ENCODE measurements at places on chromosomes 12 and 14. TPM values are rescaled to one million over a fixed set of nuclear protein-coding genes. Genes with fewer than 3 reads are reported as not detected.

GRCh38 chr12:51200806-51201205, 17.1 kb downstream of the POU6F1 start:
- no peaks in the 10 kb centered on the region for H3K27me3 ChIP-seq
- H3K4me3 ChIP-seq, result no peak overlapping the region
- no peaks in the 10 kb centered on the region for H3K4me1 ChIP-seq
- no peak overlapping the region for H3K27ac ChIP-seq
- DNase-seq, result peak; percentile 14
- peaks cover 3% of the 10 kb centered on the region for H3K36me3 ChIP-seq

GRCh38 chr14:77148510-77149231, 7.1 kb upstream of the ZDHHC22 start:
- H3K27ac ChIP-seq, result no peak overlapping the region
- H3K27me3 ChIP-seq, result peaks cover 42% of the 10 kb centered on the region
- no peaks in the 10 kb centered on the region for H3K4me1 ChIP-seq
- no peak for DNase-seq
- no peaks in the 10 kb centered on the region for H3K36me3 ChIP-seq

DNA sequence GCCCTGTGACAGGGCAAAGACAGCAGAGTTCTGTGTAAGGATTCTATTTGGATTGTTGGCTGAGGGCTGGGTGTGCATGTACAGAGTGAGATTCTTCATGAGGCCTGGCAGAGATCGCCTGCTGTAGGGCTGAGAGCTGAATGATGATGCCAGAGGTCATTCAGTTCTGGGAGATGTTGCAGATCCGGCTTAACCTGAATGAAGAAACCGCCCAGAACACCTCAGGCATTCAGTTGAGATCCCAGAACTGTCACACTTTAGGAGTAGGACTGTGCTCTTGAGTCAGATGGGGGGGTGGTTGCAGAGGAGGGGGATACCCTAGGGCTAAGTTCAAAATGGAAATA, 5.8 kb upstream of the EVL start:
- H3K27me3 ChIP-seq, result no peaks in the 10 kb centered on the region
- H3K27ac ChIP-seq, result no peak overlapping the region
- no peak overlapping the region for H3K4me3 ChIP-seq

- peaks cover 22% of the 10 kb centered on the region for H3K36me3 ChIP-seq
- peak overlapping the region; percentile 18 for H3K27ac ChIP-seq
- peaks cover 31% of the 10 kb centered on the region for H3K4me1 ChIP-seq
- no peaks in the 10 kb centered on the region for H3K27me3 ChIP-seq
Measured at GRCh38 chr14:75725481-75725880, 64.4 kb downstream of the TTLL5 start.

Gene SIX6
- total RNA-seq, result not detected

GRCh38 chr14:94655169-94655710, 43.0 kb downstream of the SERPINA3 start:
- H3K27me3 ChIP-seq, result no peaks in the 10 kb centered on the region
- H3K36me3 ChIP-seq, result no peaks in the 10 kb centered on the region
- DNase-seq, result no peak
- H3K4me3 ChIP-seq, result no peak overlapping the region
- H3K4me1 ChIP-seq, result peaks cover 2% of the 10 kb centered on the region

GRCh38 chr12:26029736-26030022, 71.2 kb downstream of the RASSF8 start:
- no peak overlapping the region for H3K27ac ChIP-seq
- no peak for DNase-seq
- H3K4me3 ChIP-seq, result no peak overlapping the region
- H3K27me3 ChIP-seq, result no peaks in the 10 kb centered on the region

DNA sequence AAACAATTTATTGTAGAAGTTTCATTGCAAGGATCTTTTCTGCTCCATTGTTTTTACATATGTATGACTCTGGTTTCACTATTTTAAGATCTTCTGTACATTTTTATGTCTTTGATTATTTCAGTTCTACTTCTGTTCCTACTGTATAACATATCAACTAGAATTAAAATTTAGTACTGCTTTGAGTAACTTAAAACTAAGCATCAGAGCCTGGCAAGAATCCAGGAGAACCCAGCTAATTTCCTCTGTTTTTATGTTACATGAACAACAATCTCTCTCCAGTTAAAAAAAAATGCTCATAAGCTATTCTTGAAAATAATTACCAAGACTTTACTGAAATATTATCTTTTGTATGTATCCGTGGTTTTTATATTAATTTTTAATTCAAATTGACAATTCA, 370.7 kb downstream of the TMTC2 start:
- no peaks in the 10 kb centered on the region for H3K27me3 ChIP-seq
- H3K36me3 ChIP-seq, result no peaks in the 10 kb centered on the region
- no peaks in the 10 kb centered on the region for H3K4me1 ChIP-seq
- DNase-seq, result no peak
- no peak overlapping the region for H3K4me3 ChIP-seq

Gene HOXC12
- not detected for total RNA-seq

Gene SCN8A
- total RNA-seq, result 4.1 TPM

DNA sequence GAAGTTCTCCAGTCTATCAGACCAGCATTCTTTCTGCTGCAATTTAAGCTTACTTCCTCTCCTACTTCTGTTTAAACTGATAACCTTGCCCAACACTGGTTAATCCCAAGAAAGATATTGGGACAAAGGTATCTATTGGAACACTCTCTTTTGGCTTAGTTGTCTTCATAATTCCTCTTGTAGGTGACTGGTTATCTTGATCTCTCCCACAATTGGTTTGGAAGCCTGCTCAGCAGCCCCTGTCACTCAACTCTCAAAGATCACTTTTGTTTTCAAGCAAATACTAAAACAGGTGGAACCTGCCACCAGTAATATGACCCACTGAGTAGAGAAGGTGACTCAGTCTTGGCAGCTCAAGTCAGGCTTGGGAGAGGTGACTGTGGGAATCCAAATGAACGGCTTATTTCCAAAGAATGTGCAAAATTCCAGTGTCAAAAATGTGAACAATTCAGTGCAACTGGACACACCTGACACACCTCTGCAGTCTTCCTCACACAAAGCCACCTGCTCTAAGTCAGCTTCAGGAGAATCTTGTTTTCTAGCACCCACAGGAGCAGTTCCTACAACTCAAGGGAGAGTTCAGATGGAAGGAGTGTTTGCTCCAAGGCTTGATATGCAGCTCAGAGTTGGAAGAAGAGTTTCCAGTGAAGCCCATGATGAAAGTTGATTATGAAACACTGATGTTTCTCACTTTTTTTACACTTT, 83.2 kb upstream of the SLC38A2 start:
- peaks cover 1% of the 10 kb centered on the region for H3K36me3 ChIP-seq
- no peaks in the 10 kb centered on the region for H3K27me3 ChIP-seq
- no peak overlapping the region for H3K27ac ChIP-seq
- DNase-seq, result no peak

Gene SCNN1A
- total RNA-seq, result 1.9 TPM

GRCh38 chr12:52232203-52232673, 805 bp upstream of the KRT7 start:
- H3K27me3 ChIP-seq, result no peaks in the 10 kb centered on the region
- DNase-seq, result peak; percentile 61
- peak overlapping the region; percentile 76 for H3K4me3 ChIP-seq
- H3K27ac ChIP-seq, result peak overlapping the region; percentile 63
- H3K36me3 ChIP-seq, result no peaks in the 10 kb centered on the region

DNA sequence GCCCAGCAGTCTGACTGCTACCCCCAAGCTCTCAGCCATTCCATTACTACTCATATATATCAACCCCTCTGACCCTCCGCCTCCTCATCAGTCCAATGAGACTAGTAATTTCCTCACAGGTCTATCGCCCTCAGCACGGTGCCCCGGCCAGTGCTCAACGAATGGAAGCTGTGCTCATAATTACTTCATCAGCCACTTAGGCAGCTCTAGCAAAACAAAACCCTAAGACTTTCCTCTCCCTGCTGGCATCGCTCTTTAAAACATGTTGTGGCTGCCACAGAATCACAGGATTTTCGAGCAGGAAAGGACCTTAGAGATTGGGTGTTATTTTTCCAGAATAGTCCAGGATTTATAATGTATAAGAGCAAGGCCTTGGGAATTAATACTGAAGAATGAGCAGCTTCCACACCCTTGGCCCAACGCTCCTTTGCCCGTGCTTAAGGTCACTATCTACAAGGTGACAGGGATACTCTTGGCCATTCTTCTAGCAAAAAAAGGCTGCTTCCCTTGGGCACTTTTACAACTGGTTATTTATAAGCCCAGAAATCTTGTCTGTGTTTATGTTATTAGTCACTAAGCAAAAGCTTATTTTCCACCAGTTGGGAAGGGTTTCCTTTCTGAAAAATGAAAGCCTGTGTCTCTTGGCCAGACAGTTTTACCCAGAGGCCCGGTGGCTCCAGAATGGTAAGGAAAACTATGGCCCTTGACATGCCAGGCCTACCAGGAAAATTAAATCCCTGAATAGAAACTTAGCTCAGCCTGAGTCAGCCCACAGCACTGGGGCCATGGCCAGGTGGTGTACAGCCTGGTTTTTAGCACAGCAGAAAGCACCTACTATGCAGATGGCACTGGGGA, 47.9 kb downstream of the NUAK1 start:
- peaks cover 94% of the 10 kb centered on the region for H3K4me1 ChIP-seq
- H3K27me3 ChIP-seq, result no peaks in the 10 kb centered on the region
- peaks cover 52% of the 10 kb centered on the region for H3K36me3 ChIP-seq

- H3K27ac ChIP-seq, result no peak overlapping the region
- no peaks in the 10 kb centered on the region for H3K27me3 ChIP-seq
- no peaks in the 10 kb centered on the region for H3K36me3 ChIP-seq
Measured at GRCh38 chr12:65638324-65638723, 186.0 kb upstream of the HMGA2 start.

DNA sequence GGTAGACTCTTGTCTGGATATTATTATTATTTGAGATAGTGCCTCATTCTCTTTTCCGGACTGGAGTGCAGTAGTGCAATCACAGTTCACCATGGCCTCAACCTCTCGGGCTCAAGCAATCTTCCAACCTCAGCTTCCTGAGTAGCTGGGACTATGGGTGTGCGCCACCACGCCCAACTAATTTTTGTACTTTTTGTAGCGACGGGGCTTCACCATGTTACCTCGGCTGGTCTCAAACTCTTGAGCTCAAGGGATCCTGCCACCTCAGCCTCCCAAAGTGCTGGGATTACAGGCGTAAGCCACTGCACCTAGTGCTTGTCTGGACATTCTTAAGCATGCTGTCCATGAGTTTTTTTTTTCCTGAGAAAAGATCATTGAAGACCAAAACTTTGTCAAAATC, 498.9 kb upstream of the RGS6 start:
- H3K36me3 ChIP-seq, result peaks cover 5% of the 10 kb centered on the region
- DNase-seq, result no peak
- H3K27me3 ChIP-seq, result no peaks in the 10 kb centered on the region

DNA sequence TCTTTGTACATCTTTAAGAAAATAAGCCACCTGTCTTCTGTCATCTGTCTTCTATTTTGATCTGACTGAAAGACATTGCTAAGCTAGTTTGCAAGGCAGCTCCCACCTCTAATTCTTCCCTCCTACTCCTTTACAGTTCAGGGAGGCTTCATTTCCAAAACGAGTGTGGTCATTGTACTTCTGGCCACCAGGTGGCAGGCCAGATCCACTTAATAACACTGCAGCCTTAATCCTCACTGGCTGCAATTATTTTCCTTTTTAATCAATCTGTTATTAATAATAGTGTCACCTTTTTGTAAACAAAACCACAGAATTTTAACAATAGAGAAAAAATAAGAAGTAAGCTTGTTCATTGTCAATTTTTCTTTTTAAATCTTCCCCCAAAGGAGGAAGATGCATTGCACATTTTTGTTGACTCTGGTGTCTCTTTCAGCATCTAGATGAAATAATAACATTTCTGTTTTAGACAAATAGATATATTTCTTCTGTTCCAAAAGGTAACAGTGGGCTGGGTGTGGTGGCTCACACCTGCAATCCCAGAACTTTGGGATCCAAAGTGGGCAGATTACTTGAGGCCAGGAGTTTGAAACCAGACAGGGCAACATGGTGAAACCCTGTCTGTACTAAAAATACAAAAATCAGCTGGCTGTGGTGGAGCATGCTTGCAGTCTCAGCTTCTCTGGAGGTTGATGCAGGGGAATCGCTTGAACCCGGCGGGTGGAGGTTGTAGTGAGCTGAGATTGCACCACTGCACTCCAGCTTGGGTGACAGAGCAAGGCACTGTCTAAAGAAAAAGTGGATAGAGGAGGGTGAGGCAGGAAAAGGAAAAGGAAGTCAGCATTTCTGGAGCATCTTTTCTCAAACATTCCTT, 23.3 kb downstream of the GABARAPL1 start:
- H3K36me3 ChIP-seq, result no peaks in the 10 kb centered on the region
- no peaks in the 10 kb centered on the region for H3K27me3 ChIP-seq
- no peak overlapping the region for H3K27ac ChIP-seq
- DNase-seq, result no peak
- H3K4me3 ChIP-seq, result no peak overlapping the region

GRCh38 chr12:130162267-130162666, at the start of gene FZD10:
FZD10 (plus strand) TSS chr12:130162464; CDS start chr12:130162943, 479 bp downstream.
- peak within 1 kb of the TSS; percentile 67 for H3K4me3 ChIP-seq
- H3K36me3 ChIP-seq, result no peaks in the 10 kb centered on the region
- H3K27ac ChIP-seq, result no peak within 1 kb of the TSS
- H3K27me3 ChIP-seq, result peaks cover 40% of the 10 kb centered on the region

DNA sequence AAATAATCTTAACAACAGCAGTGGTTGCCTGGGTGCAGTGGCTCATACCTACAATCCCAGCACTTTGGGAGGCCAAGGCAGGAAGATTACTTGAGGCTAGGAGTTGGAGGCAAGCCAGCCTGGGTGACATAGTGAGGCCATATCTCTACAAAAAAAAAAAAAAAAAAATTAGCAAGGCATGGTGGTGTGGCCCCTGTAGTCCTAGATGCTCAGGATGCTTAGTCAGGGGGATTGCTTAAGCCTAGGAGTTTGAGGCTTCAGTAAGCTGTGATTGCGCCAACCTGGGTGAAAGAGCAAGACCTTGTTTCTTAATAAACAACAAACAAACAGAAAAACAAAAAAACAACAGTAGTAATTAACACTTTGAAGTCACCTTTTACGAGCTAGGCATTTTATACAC, 642 bp upstream of the ACSM4 start:
- H3K36me3 ChIP-seq, result no peaks in the 10 kb centered on the region
- no peak overlapping the region for H3K4me3 ChIP-seq
- H3K27ac ChIP-seq, result no peak overlapping the region
- H3K4me1 ChIP-seq, result no peaks in the 10 kb centered on the region

GRCh38 chr12:98745578-98746391, 100.7 kb downstream of the APAF1 start:
- H3K36me3 ChIP-seq, result no peaks in the 10 kb centered on the region
- no peaks in the 10 kb centered on the region for H3K27me3 ChIP-seq
- peak overlapping the region; percentile 46 for H3K4me3 ChIP-seq
- H3K4me1 ChIP-seq, result peaks cover 10% of the 10 kb centered on the region
- no peak overlapping the region for H3K27ac ChIP-seq
- peak; percentile 68 for DNase-seq

Gene CMKLR1
- total RNA-seq, result 32.9 TPM
